ENCODE measurements at places on chromosomes 1 and 21.

DNA sequence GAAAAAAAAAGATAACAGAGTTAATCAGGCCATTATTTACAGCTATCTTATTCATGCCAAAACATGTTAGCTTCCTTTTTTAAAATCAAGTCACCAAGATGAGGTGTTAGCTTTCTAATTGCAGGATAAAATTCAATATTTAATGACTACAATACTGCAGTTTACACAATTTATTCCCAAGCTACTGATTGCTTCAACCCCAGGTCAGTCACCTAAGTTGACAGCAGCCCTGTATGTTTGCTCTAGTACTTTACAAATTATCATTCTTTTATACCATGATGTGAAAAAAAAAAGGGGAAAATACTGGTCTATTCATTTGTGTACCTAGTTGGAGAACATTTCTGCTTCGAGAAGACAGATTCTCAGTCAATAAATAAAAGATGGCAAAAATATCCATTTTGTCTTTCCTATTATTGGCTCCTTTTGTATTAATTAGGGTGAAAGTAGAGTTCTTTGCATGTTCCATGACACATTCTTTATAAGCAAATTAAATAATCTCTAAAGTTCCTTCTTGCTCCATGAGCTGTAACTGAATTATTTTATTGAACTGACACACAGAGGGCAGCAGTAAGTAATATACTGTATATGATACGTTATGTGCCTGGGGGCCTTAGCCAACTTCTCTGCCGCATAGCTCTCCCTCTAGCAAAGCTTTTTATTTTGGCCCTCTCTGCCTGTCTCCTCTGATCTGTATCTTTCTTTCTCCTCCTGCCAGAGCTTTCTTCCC is 48.0 kb downstream of the DIPK1A start:
- no peak for DNase-seq

DNA sequence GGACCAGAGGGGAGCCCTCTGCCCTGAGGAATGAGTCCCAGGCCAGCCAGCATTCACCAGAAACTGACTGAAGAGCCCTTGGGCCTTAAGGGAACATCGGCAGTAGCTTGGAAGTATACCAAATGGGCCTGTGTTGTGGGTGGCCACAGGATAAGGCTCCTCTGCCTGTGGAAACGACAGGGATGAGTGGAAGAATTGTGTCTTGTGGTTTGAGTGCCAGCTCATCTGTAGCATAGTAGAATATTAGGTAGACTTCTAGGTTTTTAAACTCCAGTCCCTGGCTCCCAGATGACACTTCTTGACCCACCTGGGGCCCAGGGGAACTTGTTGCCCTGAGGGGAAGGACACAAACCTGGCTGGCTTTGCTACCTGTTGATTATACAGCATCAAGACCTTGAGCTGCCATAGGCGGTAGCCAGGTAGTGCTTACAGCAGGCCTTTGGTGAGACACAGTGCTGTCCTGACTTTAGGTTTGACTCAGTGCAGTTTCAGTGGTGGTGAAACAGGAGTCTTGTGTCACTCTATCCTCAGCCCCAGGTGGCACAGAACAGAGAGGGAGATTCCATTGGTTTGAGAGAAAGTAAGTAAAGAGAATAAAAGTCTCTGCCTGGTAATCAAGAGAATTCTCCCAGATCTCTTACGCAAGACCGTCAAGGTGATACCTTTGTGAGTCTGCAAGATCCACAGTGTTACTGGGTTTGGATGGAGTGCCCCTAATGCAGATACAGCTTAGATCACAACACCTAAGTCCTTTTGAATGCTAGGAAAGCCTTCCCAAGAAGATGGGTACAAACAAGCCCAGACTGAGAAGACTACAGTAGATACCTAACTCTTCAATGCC is 50.2 kb downstream of the RABGAP1L start:
- no peak for DNase-seq

DNA sequence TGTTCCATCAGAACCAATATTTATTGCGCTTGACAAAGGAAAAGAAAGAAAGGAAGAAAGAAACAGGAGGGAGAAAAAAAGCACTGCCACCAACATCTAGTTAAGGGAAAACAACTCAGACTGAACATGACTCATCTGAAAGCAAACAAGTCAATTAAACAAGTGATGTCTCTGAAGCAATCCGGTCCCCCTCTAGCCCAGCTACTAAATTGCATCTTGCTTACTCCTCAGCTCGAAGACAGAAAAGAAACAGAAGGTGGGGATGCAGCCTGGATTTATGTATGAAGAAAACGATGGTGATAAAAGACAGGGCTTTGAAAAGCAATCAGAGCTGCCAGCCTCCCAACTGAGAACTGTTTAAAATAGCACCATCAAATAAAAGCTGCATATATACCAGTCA is 188.2 kb downstream of the OMA1 start:
- peak; percentile 33 for DNase-seq

GRCh38 chr1:21198929-21199328 is 22.2 kb upstream of the EIF4G3 start:
- DNase-seq: no peak

DNA sequence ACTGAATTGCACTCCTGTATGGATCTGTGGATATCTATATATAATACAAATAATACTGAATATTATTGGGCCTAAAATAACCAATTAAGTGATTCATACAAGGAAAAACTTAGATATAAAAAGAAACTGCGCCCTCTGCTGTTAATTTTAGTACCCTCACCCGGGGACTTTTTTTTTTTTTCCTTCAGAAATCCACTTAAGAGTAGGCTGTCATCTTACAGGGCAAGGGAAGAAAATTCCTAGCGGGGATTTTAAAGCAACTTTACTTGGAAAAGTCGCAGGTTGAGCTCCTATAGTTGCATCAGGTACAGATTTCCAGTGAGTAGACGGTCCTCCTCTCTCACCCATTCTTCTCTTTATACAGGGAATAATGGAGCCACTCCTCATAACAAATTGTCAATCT is 1.3 kb downstream of the NTNG1 start:
- peak; percentile 20 for DNase-seq

DNA sequence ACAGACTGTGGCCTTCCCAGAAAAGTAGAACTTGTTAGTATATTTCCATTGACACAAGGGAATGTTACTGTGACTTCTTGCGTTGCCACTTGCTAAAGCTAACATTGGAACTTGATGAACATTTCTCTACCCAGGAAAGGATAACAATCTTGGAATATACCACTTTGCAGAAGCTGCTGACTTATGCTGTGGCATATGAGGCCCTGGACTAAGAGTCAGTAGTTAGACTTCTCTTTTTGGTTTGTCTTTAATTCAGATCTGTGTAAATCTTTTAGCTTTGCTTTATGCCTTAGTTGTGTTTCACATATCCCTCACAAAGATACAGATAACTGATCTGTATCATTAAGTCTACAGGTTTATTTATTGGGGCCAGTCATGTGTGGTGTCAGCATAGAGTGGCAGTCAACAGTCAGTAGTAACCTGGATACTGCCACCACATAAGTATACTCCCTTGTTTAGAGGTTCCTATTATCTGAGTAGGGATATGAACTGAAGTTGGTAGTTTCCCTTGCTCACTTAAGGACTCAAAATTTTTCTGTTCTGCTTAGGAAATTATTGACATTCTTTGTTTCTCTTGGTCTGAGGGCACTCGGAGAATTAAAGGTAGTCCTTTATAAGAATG is 14.7 kb downstream of the RNF2 start:
- DNase-seq: no peak

- peak; percentile 74 for DNase-seq
Observed at GRCh38 chr1:63615768-63616420, 22.7 kb downstream of the PGM1 start.

DNA sequence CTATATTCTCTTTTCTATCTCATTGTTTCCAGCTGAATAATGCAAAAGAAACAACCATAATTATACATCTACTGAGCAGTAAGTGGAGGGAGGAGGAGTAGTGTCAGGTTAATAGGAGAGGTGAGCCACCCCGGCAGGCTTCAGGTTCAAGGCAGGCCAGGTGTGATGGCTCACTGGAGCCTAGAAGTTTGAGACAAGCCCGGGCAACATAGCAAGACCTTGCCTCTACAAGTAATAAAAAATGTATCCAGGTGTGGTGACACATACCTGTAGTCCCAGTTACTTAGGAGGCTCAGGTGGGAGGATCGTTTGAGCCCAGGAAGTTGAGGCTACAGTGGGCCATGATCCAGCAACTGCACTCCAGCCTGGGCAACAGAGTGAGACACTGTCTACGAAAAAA is 1.9 kb upstream of the DIP2A start:
- DNase-seq: no peak

All from A172 (cell line).